Naive thymus-derived CD4-positive, alpha-beta T cell (primary cell): ENCODE measurements at places on chromosomes 16 and 17.

- peak; percentile 35 for DNase-seq
Measured at GRCh38 chr17:31907342-31907962, 5.9 kb upstream of the UTP6 start.

GRCh38 chr16:54446639-54447038 is 160.1 kb upstream of the IRX3 start:
- DNase-seq = no peak

DNA sequence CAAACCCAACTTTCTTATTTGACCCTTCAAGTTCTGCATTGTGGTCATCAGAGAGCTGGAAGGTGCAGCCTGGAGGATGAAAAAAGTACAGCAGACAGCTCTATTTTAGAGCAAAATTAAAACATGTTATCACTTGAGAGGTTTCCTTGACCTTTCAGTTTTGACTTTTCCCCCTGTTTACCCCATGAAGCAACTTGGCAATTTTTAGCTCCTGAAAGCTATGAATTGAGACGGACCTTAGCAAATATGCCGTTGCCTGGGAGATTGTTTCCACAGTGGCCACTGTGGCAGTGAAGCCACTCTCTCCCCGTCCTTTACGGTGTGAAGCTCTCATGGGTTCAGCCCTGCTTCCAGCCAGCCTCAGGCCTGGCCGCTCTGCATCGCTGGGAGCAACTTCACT is 398.6 kb downstream of the CPPED1 start:
- DNase-seq = no peak

GRCh38 chr16:85194307-85195270 is 82.3 kb upstream of the CIBAR2 start:
- no peak for DNase-seq

DNA sequence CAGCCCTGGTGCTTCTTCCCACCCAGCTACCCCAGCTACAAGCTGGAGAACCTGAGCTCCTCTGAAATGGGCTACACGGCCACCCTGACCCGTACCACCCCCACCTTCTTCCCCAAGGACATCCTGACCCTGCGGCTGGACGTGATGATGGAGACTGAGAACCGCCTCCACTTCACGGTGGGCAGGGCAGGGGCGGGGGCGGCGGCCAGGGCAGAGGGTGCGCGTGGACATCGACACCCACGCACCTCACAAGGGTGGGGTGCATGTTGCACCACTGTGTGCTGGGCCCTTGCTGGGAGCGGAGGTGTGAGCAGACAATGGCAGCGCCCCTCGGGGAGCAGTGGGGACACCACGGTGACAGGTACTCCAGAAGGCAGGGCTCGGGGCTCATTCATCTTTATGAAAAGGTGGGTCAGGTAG is 3.6 kb downstream of the GAA start:
- no peak for DNase-seq
